ENCODE measurements at places on chromosomes 7 and 10.

DNA sequence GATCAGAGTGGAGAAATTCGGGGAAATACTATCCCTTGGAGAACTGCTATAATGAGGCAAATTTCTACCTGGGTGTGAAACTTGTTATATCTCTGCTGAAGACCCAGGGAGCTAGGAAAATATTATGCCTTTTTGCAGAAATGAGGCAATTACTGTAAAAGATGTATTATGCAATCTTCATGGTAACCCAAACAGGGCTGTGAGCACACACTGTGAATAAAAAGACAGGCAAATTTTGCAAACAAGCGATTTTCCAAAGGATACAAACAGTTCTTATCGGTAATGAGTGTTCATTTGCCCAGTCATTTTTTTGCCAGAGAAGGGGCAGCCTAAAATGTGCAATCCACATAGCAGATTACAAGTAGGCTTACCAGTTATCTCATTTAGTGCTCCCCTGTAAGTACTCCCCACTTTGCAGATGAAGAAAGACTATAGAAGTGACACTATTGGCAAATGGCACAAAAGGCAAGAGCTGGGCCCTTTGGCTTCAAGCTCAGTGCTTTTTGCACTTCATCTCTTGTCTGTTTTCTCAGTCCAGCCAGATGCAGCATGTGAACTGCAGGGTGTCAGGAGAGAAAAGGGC lies 205.8 kb downstream of the HECW1 start:
- no peak for DNase-seq

- no peak for DNase-seq
Observed at GRCh38 chr7:69638674-69639073, 40.4 kb downstream of the AUTS2 start.

- peak; percentile 42 for DNase-seq
Observed at GRCh38 chr7:5677538-5678294, 103.7 kb downstream of the RNF216 start.

- no peak for DNase-seq
Observed at GRCh38 chr10:56912043-56912442, 551.0 kb upstream of the ZWINT start.

GRCh38 chr10:25294032-25294926 lies 119.5 kb downstream of the GPR158 start:
- no peak for DNase-seq

GRCh38 chr10:31804352-31804810 lies 124.2 kb downstream of the ARHGAP12 start:
- no peak for DNase-seq

GRCh38 chr7:139709485-139709884 lies 68.3 kb downstream of the HIPK2 start:
- no peak for DNase-seq

DNA sequence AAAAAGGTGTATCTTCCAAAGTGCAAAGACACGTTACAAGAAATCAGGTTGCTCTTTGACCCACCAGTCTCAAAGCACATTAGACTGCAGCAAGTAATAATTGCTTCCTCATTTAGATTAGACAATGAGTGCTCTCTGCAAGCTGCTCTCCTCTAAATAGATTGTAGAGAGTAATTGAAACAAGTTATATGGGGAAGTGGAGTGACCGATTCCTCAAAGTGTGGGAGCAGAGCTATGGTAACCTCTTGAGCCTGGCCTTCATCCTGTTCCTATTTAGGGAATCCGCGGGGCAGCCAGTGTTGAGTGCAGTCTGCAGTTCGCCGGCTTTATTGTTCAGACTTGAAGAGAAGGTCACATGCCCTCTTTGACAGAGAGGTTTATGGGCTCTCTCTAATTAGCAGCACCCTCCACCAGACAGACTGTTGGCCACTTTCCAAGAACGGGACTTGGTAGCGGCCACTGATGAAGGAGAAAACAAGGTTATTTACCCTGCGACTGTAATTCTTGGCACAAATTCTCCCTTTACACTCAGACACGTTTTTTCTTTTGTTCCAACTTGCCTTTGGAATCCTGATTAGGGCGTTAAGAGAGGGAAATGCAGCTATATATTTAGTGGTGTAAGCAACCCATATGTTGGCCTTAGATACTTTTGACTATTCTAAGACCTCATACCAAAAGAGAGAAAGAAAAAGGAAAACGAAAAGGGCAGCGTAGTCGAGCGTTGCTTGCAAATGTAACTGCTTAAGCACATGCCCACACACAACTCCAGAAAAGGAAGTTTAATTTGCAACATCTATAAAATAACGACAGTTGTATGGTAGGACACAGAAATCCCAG lies 107.5 kb downstream of the REEP3 start:
- peak; percentile 80 for DNase-seq

DNA sequence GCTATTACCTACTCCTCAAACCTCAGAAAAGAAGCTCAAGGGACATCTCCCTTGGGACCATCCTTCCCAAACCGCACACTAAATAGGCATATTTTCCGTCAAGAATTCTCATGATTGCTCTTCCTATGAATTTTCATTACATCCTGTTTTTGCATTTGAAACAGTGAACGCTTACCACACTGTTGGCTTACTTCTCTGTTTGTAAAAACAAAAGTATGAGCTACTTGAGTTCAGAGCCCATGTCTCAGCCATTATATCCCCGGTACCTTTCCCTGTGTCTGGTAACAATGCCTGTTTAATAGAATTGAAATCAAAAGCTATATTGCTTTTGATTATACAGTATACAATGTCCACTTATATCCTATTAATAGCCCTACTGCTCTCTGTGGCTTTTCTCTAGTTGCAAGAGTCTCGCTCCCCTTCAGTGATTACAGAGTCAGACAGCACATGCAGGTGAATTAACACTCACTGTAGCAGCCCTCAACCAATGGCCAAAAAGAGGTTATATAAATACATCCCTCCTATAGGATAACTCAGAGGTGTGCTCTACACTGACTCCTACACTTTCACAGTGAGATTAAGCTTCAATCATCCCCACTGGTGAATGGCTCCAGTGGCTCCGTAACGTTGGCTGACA lies 264.4 kb downstream of the SORCS1 start:
- DNase-seq, result no peak

GRCh38 chr10:76415554-76415953 lies 984.1 kb downstream of the LRMDA start:
- DNase-seq, result no peak

GRCh38 chr7:50534690-50535290 lies 30.4 kb downstream of the DDC start:
- DNase-seq, result no peak

- no peak for DNase-seq
Observed at GRCh38 chr7:36440880-36441279, 51.2 kb downstream of the ANLN start.

DNA sequence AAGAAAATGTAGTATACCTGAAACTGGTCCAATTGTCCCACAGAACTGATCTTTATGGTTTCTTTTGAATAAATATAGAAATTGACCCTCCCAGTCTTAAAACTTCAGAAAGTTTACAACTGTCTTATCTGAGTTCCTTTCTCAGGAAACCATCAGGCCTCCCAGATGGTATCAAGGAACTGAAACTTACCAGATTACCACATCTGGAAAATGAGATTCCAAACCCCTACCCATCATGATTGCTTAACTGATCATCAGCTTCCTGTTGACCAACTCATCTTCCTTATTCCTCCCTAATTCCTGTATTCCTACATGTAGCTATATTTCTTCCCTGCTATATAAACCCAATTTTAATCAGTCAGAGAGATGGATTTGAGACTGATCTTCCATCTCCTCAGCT lies 5.5 kb downstream of the VWDE start:
- DNase-seq, result no peak

DNA sequence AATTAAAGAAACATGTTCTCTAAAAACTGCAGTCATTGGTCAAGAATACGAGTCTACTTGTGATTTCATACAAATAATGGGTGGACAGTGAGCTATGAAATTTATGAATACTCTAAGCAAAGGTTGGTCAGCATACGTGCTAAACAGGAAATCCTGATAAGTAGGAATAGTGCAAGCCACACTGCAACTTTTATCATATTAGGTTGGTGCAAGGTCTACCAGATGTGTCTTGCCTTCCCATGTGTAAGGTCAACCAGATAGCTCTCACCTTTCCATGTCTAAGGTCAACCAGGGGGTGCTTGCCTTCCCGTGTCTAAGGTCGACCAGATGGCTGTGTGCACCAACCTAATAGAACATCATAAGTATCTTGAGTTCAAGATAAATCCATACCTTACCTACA lies 2.0 kb upstream of the ITGB1 start:
- peak; percentile 32 for DNase-seq

DNA sequence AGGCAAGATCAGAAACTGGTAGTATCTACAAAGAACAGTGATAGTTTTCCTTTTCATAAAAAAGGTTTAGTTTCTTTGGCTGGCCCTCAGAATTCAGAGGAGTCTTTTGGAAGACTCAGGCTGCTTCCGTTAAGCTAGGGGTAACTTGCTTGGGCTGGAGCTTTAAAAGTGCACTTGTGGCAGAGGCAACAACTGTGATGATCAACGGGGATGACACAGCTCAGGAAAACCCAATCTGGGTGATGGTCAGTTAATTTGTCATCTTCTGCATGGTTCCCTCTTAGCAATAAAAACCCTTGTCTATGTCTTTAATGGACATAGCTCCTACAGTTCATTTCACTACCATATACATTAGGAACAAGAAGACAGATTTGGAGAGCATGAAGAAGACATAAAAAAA lies 46.7 kb downstream of the SGMS1 start:
- no peak for DNase-seq

DNA sequence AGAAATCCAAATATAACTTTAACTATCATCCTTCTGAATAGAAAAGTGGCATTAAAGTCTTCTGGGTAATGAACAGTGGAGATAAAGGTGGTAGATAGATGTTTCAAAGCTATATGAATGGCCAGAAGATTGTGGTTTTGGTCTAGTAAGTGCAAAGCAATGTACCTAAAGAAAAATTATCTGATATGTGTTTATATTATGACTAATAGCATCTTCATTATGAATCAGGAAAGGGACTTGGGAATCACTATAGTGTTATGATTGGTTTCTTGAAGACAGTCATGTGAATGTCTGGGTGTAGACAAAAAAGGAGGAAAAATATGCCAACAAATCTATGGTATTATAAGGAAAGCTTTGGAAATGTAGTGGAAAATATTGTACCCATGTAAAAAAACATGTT lies 3.0 kb downstream of the ZNF518A start:
- DNase-seq, result no peak

- DNase-seq, result no peak
Observed at GRCh38 chr10:112235920-112236319, 47.3 kb upstream of the TECTB start.

DNA sequence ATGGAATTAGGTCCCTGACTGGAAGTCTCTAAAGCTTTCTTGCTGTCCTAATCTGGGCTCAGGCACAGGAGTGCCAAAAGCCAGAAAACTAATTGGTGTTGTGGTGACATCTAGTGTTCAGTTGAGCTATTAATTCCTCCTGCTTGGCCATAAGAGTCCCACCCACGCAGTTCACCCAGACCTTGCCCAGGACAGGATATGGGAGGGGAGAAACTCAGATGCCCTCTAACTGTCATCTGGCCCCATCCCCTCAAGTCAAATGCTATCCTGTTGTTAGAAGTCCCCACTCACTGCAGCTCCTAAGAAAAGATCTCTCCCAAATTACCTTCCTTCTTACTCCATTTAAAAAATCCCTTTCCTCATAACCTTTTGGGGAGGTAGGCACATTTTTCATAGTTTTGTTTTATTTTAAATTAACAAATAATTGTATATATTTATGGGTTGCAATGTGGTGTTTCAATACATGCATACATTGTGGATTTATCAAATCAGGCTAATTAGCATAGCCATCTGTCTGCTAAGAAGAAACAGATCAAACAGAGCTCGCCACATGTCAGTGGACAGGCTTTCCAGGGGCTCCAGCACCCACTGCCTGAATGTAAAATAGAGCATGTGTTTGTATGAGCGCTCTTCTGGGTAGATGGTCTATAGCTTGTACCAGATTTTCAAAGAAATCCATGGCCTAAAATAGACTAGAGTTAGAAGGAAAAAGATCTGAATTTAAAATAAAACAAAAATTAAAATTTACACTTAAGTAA lies 84.0 kb downstream of the GSAP start:
- DNase-seq, result peak; percentile 81

DNA sequence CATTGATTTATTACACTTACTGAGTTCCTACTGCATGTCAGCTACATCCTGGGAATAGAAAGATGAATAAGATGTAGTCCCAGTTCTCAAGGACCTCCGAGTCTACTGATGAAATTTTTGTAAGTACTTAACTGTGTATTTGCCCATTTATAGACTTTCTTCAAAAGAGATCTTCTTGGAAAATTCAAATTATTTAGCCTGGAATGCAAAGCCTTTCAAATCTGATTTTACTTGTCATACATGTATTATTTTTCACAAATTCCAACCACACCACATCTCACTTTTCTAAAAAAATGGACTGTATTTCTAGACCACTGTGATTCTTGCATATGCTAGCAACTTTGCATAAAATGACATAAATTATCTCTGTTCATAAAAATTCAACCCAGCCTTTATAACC lies 581.3 kb downstream of the ATRNL1 start:
- no peak for DNase-seq

- peak; percentile 72 for DNase-seq
Observed at GRCh38 chr10:17453373-17454091, 863 bp downstream of the ST8SIA6 start.

GRCh38 chr7:43520201-43520600 lies 62.7 kb upstream of the STK17A start:
- DNase-seq, result no peak

DNA sequence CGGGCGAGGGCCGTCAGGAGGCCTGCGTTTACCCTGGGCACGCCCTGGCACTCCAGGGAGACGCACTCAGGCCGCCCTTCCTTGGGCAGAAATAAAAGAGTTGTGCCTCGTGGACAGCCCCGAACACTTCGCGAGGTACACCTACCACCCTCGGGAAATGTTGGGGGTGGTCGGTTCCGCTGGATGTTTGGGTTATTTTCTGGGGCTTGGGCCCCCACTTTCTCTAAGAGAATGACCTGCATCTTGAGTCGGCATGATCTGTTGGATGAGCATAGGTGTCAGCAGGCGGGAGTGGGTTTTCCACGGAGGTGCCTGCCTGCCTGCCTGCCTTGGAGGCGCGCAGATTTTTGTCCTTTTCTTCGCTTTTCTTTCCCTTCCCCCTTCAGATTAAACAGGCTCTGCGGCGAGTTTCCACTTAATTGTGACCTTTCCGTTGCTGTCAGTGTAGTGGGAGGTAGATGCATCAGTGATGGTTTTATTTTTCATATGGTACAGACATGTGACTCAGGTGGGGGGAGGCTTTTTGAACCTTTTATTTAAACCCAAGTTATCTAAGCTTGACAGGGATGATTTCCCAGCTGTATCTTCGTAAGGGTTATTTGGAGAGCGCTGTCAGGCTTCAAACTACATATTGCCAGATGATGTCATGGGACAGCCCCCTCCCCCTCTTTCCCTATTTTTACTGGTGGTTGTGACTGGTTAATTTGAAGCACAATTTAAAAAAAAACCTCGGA lies 661 bp downstream of the HECTD2 start:
- no peak for DNase-seq

- no peak for DNase-seq
Observed at GRCh38 chr10:11073410-11073809, 55.7 kb downstream of the CELF2 start.

GRCh38 chr10:108409306-108409705 lies 1244.8 kb upstream of the SORCS1 start:
- no peak for DNase-seq

GRCh38 chr7:135898226-135898625 lies 78.9 kb downstream of the MTPN start:
- no peak for DNase-seq

- DNase-seq, result no peak
Observed at GRCh38 chr10:49644035-49644646, 30.3 kb downstream of the CHAT start.
